ENCODE measurements at places on chromosomes 4 and X.

GRCh38 chrX:129144172-129145038 lies 378.9 kb downstream of the SMARCA1 start:
- DNase-seq = no peak

- DNase-seq = no peak
Measured at GRCh38 chr4:55500072-55500471, 46.6 kb downstream of the CLOCK start.

- DNase-seq = no peak
Measured at GRCh38 chrX:40179283-40179682, 81.5 kb upstream of the BCOR start.

DNA sequence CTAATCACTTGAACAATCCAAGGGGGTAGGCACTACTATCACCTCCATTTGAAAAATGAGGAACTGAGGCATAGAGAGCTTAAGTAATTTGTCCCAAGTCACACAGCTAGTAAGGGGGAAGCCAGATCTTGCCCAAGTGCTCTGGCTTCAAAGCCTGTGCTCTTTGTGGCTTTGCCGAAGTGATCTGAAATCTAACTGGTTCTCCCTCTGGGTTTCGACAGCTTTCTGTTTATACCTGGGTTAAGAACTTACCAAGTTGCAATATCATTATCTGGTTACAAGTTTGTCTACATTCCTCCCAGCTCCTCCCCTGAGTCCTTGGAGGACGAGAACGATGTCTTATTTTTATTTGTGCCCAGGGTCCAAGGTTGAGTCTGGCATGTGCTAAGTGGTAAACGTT lies 125.3 kb upstream of the RAI2 start:
- DNase-seq = no peak

DNA sequence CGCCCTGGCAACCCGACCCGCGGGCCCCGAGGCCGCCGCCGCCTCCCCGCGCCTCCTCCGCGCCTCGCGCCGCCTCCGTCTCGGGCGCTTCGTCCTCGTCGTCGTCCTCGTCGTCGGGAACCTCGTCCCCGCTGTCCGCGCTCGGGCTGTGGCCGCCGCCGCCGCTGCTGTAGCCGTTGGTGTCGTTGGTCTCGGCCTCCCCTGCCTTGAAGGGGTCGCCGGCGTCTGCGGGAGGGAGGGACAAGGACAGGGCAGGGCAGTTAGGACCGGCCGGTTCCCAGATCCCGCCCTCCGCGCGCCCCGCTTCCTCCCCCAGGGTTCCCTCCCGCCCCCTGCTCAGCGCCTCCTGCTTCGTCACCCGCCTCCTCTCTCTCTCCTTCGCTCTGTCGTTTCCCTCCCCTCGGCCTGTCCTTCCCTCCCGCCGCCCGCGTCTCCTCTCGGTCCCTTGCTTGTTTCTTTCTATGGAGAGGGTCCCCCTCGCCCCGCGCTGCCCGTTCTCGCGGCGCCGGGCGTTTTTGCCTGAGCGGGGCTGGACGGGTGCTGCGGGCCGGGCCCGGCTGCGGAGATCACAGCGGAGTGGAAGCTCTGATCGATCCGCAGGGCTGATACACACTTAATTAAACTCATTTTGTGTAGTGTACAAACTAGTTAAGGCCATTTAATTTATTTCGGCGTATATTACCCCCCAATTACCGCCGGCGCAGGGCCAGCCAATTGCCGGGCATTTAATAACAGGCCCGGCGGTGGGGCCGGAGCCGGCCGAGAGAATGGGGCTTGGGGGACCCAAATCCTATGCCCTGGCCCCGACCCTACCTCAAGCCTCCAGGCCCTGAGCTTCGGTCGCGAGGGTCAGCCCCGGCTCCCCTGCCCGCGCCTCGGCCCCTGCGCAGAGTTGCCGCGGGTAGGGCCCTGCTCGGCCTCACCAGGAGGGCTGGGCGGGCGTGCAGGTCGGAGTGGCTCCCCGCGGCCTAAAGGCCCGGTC lies 2.4 kb downstream of the NKX1-1 start:
- peak; percentile 50 for DNase-seq

GRCh38 chr4:33649471-33649870 lies 2594.8 kb downstream of the ARAP2 start:
- DNase-seq = no peak

All from SK-N-SH (cell line).